ENCODE measurements at places on chromosomes 4 and X.
A peak's percentile ranks its signal among the peaks of the same experiment; 100 is the strongest.

DNA sequence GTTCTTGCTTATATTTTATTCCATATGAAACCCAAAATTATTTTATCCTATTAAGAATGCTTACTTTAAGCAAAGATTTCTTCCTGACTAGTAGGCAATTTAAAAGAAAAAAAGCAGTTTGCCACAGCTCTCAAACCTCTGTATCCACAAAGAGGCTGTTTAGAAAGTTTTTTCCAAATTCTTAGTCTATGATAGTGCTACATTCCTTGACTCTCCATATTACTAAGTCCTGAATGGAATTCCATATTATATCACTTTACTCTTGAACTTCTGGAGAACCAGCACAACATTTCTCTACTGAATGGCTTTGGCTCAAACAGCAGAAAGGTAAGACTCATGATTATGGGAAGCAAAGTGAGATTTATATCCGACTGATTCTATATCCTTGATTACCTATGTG lies 8.3 kb downstream of the SLC10A6 start:
- no peak for DNase-seq

DNA sequence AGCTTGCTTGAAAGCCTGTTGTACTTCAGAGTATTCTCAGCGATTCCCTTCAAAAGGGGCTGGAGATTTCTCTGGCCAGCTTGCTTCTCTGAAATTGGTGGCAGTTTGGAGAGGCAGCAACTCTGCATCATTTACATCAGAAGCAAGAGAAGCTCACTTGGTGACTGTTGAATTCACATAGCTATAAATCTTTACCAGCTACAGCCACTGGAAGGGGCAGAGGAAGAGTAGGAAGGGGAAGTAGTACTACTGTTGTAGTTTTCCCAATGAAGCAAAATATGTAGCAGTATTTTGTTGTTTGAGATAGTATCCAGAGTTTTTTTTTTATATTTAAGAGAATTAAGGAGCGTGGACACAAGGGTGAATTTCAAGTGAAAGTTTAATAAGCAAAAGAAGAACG lies 2.8 kb downstream of the TENT5D start:
- no peak for DNase-seq

DNA sequence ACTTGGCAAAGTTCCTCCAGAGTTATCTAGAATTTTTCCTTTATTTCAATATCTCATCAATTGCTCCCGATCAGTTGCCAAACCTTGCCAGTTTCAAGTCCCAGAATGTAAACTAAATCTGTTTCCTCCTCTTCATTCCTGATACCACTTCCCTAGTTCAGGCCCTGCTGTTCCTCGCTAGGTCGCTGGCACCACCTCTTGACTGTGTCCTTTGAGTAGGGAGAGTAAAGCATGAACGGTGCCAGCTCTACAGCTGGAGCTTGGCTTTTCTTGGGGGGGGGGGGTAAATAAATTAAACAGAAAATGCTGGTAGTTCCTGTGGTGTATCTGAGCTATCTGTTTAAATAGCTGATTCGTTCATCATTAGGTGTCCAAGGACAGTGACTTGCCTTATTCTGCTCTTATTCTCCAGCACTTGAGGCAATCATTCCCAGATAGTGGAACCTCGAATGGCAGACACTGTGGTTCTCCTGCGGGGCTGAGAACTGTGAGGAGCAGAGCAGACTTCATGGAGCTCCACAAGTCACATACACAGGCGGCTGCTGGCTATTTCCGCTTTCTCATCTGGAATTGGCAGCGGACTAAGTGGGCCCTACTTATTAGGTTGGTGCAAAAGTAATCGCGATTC lies 168.3 kb upstream of the FAT1 start:
- no peak for DNase-seq

GRCh38 chrX:71626576-71626975 lies 8.3 kb upstream of the CXCR3 start:
- no peak for DNase-seq

- no peak for DNase-seq
These were observed 389.0 kb upstream of the ZFP42 start for GRCh38 chr4:187606581-187606980.

GRCh38 chr4:184102927-184103326 lies 114.7 kb downstream of the ENPP6 start:
- no peak for DNase-seq

GRCh38 chr4:12186526-12186925 lies 757.8 kb upstream of the HS3ST1 start:
- DNase-seq = no peak

DNA sequence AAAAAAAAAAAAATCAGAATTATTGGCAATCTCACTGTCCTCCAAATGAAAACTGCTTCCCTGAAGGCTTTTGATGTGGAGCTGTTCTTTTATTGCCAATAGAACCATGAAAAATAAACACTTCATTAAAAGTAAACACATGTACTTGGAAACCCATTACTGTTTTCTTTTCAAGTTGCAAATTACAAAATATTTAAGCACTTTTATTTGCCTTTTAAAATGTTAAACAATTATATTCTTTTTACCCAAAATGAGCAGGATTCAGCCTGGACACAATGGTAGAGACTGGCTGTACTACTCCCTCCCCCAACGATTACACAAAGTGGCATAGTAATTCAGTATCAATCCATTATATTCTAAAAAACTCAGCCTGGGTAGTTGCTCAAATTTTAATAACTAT lies 60.9 kb downstream of the SH2D1A start:
- no peak for DNase-seq

GRCh38 chrX:154411981-154412340 lies 622 bp downstream of the TAFAZZIN start:
- DNase-seq = no peak

DNA sequence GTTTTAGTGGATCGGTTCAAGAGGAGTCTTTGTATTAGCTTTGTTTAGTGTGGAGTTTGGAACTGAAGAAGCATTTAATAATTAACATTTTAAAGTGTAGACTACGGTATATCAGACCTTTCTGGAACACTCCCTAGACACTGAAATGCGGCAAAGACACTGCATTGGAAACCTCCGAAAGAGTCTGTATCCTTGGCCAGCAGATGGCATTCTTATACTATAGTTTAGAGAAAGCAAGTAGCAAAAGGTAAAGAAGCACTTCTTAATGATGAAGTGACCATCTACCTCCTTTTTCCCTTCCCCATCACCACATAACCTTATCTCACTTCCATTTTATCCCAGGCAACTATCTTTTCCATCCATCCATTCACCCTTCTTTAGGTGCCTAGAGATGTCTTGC lies 7.6 kb downstream of the FABP2 start:
- no peak for DNase-seq

DNA sequence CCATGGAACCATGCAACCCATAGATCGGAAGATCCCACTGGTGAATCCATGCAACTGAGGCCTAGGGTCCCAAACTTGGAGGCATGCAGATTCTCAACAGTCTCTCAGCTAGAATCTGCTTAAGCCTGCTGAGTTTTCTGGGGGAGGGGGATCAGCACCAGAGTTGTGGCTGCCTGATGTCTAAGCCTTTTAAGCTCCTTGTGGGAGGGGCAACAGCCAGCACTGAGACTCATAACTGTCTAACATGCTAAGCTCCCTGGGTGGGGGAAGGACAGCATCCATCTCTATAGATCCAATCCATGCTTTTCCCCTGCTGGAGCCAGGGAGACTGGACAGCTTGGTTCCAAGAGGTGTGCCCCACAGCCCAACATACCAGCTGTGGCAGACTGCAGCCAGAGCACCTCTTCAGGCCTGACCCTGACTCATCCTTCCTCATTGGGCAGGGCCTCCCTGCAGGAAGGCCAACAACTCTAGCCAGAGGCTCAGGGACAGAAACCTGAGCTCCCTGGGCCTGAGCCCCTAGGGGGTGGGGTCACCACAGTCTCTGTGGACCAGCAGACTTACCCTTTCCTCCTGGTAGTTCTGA lies 300.1 kb upstream of the SLC7A11 start:
- peak; percentile 40 for DNase-seq

GRCh38 chr4:138709859-138710258 lies 305.7 kb upstream of the NOCT start:
- no peak for DNase-seq

- DNase-seq = no peak
These were observed 192.0 kb downstream of the PCDH7 start for GRCh38 chr4:30912098-30912714.

DNA sequence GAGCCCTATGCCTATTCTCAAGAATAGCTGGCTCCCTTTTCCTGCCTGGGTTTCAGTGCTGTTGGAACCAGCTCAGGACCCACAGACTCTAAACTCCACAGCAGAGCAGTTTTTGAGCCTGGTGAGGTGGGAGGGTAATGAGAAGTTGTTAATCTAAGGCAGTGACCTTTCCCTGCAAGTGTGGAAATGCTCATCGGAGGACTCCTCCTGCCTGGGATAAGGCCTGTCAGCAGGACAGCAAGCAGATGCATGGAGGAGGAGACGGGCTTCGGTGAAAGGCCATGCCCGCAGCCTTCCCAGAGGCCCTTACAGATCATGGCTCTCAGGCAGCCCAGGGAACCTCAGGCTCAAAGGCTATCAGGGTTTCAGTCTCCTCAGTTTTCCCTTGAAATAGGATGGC lies 70.0 kb upstream of the SHISA3 start:
- DNase-seq = no peak

GRCh38 chr4:139934708-139935195 lies 219.2 kb downstream of the MAML3 start:
- DNase-seq = no peak

- no peak for DNase-seq
These were observed 88.8 kb downstream of the FMR1NB start for GRCh38 chrX:148069759-148070503.

DNA sequence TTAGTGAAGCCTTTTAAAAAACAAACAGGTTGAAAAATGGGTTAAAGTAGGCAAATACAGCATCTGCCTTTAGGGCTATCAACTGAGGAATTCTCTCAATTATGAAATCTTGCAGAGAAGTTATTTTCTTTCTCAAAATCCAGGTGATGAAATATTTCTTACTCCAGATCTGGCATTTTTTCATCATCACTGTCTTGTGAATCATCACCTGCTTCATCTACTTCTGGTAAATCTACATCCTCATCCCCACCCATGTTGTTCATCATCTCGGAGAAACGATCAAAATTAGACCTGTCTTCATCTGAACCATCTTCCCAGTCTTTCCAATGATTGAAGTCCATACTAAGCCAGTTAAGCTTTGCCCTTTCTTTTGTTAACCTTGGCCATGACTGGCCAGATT lies 33.3 kb upstream of the HPF1 start:
- DNase-seq = no peak

DNA sequence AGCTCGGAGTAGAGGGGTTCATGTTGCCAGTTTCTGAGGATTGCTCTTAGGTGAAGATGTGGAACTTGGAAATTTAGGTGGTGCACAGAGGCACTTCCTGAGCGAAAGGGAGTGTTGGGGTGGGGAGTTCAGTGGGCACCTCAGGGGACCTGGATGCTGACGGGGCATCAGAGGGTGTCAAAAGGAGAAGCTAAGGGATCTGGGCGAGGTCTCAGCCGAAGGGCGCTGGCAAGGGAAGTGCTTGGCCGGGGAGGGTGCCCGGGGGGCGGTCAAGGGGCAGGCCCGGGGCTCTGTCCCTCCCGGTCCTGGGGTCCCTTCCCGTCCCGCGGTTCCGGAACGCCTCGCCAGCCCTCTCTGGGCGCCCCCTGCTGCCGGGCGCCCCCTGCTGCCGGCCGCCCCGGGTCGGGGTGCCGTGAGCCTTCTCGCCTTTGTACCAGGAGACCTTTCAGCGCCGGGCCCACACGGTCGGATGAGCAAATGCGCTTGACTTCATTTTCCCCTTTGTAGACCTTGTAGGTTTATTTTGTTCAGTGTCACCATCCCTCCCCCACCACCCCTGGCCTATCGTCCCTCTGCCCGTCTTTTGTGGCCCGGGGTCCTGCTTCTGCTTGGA lies 3.0 kb upstream of the PHOX2B start:
- DNase-seq = no peak

GRCh38 chrX:110755611-110756010 lies 40.0 kb downstream of the CHRDL1 start:
- no peak for DNase-seq

- no peak for DNase-seq
These were observed 398.0 kb downstream of the MAGEB5 start for GRCh38 chrX:26613956-26614355.

DNA sequence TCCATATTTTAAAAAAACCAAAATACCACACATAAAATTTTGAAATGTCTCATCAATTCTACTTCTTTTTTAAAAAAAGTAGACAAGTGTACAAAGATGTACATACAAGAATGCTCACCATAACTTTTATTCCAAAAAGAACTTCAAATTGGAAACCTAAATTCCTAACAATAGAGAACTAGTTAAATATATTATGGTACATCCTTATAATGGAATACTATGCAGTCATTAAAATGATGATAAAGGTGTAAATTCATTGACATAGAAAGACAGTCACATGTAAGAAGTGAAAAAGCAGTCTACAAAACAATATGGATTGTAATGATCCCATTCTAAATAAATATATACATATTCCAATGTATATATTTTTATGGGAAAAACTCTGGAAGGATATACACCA lies 31.0 kb downstream of the RPS6KA3 start:
- no peak for DNase-seq

- peak; percentile 55 for DNase-seq
These were observed 2.5 kb downstream of the MYL5 start for GRCh38 chr4:676871-677235.

DNA sequence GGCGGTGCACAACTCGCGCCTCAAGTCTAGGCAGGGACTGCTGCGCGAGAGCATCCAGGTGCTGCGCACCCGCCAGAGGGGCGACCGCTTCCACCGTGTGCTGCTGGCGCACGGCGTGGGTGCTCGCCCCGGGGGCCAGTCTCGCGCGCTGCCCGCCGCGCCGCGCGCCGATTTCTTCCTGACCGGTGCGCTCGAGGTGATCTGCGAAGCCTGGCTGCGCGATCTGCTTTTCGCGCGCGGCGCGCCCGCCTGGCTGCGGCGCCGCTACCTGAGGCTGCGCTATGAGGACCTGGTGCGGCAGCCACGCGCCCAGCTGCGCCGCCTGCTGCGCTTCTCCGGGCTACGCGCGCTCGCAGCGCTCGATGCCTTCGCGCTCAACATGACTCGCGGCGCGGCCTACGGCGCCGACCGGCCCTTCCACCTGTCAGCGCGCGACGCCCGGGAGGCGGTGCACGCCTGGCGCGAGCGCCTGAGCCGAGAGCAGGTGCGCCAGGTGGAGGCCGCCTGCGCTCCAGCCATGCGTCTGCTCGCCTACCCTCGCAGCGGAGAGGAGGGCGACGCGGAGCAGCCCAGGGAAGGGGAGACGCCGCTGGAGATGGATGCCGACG lies 1.3 kb downstream of the CHST7 start:
- DNase-seq = peak; percentile 69

DNA sequence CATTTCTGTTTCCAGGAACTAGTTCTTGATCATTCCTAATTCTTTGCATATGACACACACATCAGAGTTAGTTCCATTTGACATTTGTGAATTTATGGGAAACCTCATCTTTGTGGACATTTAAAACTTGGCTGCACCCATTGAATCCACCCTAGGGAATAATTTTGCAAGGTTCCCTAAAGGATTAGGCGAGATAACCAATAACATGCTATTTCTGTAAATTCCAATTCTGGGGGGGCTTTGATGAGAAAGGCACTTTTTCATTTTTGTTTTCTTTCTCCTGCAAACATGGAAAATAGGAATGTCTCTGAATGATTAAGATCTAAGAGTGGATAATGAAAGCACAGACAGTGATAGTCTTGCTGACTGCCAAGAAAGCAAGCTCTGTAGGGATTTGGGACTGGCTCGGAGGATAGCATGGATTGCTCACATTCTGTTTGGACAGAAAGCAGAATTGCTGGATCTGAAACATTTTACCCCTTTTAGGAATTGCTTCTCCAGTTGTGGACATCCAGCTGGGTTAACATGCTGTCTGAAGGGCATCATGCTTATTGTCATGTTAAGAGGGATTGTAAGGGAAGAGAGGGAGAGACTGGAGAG lies 145.1 kb downstream of the NHS start:
- DNase-seq = no peak
